Stimulated activated CD4-positive, alpha-beta T cell treated with anti-CD3 and anti-CD28 coated beads, Interleukin-4, amount 100 ng/mL, for 48 hours (primary cell): ENCODE measurements at places on chromosomes 11 and 22.

GRCh38 chr11:80559942-80560341, 1119.1 kb upstream of the TENM4 start:
- DNase-seq = no peak

DNA sequence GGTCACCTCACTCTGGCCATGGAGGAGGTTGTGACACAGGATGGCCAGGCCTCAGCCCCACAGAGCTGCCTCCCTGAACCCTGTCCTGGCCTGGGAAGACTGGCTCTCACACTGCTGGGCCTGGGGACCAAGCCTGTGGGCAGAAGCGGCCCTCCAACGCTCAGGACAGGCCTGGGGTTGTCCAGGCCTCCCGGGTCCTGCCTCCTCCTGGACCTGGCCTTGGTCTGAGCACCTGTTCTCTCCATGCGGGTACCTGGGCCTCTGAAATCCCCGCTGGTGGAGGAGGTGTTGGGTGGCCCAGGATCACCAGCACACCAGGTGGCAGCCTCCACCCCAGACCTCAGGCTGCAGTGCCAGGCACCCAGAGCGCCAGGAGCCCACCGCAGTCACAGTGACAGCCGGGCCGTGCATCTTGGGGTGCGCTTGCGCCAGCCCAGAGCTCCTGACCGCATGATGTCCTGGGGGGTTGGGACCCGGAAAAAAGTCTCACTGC, 16.1 kb upstream of the PIM3 start:
- DNase-seq = no peak

GRCh38 chr11:72373163-72373562, 61.2 kb downstream of the CLPB start:
- no peak for DNase-seq

- no peak for DNase-seq
Observed at GRCh38 chr11:114877976-114878375, 199.6 kb downstream of the NXPE2 start.

DNA sequence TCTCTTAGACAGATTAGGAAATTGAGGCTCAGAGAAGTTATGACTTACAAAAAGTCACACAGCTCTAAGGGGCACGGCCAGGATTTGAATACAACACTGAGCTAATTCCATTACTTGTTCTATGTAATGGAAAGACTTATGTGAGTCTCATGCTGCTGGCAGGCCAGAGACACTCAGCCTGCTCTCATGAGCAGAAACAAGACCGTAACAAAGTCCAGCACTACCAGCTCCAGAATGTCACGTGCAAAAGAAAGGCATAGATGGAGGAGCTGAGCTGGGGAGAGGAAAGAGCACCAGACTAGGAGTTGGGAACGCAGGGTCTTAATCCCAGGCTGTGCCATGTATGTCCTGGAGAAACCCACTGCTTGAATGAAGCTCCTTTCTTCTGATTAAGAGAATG, 1.8 kb downstream of the CHRDL2 start:
- no peak for DNase-seq
